ENCODE measurements at places on chromosomes 1 and 21.

DNA sequence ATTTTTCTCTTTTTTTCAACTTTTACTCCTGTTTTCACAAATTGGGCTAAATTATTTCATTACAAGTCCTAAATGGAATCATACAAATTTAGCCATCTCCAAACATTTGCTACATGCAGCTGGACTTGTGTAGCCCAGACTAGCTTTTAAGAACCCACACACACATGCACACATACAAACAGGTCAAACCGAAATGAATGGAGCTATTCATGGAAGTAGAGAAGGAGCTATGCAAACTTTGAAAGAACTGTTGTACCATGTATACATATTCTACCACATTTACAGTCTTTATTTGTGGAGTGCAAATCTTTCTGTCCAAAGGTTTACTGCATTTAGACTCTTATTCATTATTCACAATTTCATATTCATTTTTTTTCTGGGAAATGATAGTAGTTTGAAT lies 189.1 kb upstream of the RNPC3 start:
- no peak for DNase-seq

GRCh38 chr1:27331922-27332321 lies 9.9 kb upstream of the SYTL1 start:
- no peak for DNase-seq

DNA sequence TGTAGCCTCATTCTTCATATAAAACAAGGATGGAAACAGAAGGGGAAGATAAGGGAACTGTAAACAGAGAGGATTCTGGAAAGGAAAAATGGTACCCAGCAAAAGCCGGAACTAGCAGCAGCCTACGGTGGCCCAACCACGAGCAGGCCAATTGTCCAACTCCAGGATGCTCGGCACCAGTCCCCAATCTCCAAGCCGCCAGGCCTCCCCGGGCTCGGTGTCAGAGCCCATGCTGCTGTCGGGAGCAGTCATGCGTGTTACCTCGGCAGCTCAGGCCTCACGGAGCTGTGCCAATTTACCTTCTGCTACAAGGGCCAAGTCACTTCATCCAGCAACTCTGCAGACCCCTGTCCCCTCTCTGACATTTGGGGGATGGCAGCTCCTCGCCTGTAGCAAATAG lies 130.8 kb downstream of the ZBTB18 start:
- DNase-seq, result no peak

- DNase-seq, result no peak
These were observed 41.7 kb downstream of the TNFRSF9 start for GRCh38 chr1:7898962-7899361.

- DNase-seq, result peak; percentile 82
These were observed 299 bp upstream of the PROX1 start for GRCh38 chr1:213987422-213987926.

DNA sequence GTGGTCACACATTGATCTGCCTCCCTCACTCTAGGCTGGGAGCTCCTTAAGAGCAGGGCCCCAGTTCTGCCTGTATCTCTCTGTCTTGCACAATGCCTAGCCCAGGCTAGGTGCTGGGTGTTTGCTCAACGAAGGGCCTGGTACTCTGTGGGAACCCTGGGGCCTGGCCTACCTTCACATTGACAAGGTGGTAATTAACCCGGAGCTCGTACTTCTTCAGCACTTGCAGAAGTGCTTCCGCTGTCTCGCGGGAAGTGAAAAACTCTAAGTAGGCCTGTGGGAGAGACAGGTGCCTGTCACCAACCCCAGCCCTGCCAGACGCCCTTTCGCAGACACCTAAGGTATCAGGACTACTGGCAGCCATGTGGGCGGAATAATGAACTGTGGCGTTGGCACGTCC lies 13.7 kb downstream of the MTHFR start:
- DNase-seq, result no peak

GRCh38 chr1:218274511-218274910 lies 10.6 kb upstream of the RRP15 start:
- no peak for DNase-seq

DNA sequence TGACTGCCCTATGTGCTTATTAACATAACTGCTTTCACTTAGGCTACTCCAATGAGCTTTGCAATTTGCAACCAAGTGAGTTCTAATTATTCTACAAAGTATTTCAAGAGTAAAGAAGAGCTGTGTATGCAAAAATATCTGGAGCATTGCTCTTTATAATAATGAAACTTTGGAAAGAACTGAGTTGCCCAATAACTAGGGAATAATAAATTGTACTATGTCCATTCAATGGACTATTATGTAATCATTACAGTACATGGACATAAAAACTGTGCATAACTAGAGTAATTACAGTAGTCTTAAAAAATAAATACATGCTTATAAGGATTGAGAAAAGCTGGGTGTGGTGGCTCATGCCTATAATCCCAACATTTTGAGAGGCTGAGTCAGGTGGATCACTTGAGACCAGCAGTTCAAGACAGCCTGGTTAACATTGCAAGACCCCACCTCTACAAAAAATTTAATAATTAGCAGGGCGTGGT lies 70.3 kb upstream of the JAK1 start:
- no peak for DNase-seq

GRCh38 chr1:188423073-188423472 lies 1594.3 kb downstream of the PLA2G4A start:
- no peak for DNase-seq

DNA sequence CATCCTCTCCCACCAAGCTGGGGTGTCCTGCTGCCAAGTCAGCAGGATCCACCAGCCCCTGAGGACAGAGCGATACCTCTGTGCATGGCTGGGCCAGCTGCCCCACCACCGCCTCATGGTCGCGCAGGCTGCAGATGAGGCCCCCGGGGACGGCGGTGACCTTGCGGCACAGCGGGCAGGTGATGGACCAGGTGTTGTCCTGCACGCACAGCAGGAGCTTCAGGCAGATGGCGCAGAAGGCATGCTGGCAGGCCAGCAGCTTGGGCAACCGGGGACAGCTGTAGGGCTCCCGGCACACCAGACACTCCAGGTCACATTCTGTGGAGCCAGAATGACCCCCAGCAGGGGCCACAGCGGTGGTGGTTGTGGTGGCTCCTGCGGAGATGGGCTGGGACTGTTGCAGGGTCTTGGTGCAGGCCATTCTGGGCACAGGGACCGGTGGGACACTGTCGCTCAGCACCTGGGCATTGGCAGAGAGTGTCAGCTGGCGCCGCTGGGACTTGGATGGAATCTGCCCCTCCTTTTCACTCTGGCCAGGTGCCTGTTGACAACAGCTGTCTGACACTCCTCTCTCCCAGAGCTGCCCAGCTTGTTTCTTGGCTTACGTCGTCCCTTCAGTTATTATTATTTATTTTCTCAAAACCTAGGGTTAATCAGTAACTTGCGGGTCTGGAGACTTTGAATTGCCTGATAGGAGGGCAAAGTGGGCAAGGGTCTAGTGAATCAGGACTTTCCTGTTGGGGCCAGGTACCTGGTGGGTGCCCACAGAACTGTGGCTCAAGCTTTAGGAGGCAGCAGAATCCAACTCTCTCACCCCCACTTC lies at the start of gene RNF186:
Gene RNF186, minus strand, starts transcription at position 603 of the 823 bp plus-strand sequence. Its CDS starts 182 bp downstream, at position 421.
- DNase-seq, result no peak

DNA sequence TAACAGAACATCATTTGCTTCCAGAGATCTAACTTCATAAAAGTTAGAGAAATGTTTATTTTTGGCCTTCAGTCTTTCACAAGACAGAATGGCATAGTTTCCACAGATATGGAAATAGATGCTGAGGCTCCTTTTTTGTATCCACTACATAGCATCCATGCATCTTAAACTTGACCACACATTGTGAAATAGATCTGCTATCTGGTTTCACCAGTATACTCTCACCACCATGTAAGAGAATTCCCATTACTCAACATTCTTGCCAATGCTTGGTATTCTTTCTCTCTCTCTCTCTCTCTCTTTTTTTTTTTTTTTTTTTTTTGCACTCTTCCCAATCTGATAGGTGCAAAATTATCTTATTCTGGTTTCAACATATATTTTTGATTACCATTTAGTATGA lies 52.1 kb upstream of the PRMT6 start:
- DNase-seq, result no peak

DNA sequence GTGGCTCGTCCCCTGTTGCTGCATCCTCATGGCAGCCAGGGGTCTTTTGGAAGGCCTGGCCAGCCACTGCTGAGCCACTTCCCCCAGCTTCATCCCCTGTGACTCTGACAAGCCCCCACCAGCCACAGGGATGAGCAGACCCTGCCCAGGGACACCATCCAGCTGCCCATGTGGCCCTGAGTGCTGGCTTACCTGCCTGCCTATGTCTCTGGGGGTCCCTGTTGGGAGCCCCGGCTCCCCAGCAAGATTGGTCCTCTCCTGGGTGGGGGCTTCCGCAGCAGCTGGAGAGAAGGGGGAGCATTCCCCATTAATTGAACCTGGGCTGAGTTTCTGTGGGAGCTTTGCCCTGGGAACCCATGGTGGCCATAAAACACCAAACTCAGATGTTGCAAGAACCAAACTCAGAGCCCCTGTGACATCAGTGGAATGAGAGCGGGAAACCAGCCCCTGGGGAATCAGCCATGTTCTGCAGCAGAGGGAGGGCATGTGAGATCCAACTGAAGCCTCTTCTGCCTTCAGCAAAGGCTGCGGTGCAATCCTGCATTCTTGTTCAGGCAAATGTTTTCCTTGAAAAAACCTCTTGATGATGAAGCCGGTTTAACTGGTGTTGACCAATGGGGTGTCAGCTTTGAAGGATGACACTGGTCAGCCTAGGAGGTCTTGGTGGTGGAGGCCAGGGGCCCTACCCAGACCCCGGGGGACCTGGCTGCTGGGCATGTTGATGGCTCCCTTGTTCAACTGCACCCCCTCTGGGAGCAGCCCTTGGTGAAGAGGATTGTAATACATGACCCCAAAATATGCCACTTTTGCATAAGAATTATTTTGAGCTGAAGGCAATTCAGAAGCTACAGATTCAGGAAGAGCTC lies 28.3 kb upstream of the COL18A1 start:
- DNase-seq, result no peak

DNA sequence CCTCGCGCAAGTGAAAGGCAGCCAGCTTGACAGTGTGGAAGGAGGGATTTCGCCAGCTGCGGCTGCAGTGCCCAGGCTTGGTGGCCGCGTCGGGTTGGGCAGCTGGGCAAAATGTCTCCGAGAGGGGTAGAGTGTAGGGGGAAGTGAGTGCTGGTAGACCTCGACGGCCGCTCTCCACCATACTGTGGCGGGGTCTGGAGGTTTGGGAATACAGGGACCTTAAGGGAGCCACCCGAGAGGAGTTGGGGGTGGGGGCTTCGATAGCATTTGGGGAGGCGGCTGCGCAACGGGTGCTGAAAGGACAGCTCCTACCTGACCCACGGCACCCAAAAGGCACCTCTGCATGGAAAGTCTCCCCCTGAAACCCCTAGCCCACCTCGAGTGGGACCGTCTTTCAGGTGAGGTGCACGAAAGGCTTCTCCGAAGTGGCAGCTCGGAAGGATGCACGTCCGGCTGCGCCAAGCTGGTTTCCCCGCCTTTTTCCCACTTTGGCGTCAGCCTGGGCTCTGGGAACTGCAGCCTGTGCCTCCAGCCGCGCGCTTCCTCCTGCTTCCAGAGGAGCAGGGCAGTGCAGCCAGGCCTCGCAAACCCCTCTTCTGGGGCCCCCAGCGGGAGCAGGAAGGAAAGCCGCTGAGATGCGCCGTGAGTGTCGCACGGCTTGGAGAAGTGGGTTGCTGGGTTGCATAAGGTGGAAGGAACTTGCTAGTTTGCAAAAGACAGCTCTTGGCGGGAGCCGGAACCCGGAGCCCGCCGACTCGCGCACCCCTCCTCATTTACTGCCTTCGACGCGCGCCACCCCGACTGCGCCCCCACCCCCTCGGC lies 531 bp upstream of the HMGN2 start:
- DNase-seq, result peak; percentile 78

GRCh38 chr1:58919959-58920321 lies 136.1 kb upstream of the JUN start:
- peak; percentile 49 for DNase-seq

- DNase-seq, result no peak
These were observed 481.7 kb upstream of the RUNX1 start for GRCh38 chr21:35530766-35531165.

GRCh38 chr1:196655494-196655893 lies 3.7 kb downstream of the CFH start:
- no peak for DNase-seq

GRCh38 chr1:109793486-109794318 lies 30.0 kb upstream of the EPS8L3 start:
- peak; percentile 11 for DNase-seq

GRCh38 chr1:2126331-2127186 lies 68.0 kb downstream of the FAAP20 start:
- DNase-seq, result no peak

GRCh38 chr1:243313635-243314536 lies 58.0 kb downstream of the SDCCAG8 start:
- no peak for DNase-seq

GRCh38 chr1:36625935-36626310 lies 143.2 kb upstream of the CSF3R start:
- DNase-seq, result no peak

DNA sequence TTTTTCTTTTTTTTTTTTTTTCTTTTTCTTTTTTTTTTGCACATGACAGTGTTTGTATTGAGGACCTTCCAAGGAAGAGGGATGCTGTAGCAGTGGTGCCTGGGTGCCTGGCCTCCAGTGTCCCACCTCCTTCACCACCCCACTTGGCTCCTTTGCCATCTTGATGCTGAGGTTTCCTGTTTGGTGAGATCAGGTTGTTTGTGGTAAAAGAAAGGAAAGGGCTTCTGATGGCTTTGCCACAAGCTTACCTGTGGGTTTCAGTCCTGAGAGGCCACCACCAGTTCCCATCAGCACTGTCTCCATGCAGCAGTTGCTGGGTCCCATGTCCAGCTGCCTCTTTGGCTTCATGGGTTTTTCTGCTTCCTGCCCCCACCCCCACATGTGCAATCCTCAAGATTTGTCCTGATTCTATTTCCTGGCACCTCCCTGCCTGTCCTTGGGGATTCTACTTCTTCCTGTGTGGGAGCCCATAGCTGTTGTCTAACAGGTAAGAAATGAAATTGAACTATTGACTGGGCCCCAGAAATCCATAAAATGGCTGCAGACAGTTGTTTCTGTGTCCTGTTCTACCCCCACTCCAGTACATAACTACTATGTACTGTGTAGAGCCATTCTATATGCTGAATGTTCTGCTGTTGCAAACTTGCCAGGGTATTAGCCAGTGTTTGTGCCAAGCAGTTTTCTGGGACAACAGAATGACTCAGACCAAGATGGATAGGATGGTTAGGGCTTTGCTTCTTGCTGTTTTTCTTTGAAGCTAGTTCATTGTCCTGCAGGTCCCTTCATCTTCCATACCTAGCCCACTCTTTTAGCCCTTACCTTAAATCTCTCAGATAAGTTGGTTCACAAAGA lies 4.2 kb upstream of the CCDC28B start:
- no peak for DNase-seq
